ENCODE measurements at places on chromosomes 16 and 17.

DNA sequence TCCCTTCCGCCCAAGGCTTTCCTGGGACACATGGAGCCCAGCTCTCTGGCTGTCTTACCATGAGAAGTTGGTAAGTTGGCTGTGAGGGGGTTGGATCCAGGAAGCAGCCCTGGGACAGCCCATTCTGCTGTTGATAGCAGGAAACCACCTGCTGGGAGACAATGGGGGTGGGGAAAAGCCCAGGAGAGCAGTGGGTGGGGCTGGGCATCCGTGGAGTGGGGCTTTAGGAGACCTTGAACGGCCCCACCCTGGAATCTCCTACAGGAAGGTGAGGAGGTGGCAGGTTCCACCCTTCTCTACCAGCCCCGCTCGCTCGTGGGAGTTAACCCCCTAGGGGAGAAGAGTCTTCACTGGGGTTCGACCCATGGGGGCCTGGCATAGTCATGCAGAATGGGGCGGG lies 5.8 kb downstream of the TMEM92 start:
- no peak for DNase-seq

GRCh38 chr16:66188917-66189725 lies 177.4 kb upstream of the CDH5 start:
- DNase-seq: no peak

DNA sequence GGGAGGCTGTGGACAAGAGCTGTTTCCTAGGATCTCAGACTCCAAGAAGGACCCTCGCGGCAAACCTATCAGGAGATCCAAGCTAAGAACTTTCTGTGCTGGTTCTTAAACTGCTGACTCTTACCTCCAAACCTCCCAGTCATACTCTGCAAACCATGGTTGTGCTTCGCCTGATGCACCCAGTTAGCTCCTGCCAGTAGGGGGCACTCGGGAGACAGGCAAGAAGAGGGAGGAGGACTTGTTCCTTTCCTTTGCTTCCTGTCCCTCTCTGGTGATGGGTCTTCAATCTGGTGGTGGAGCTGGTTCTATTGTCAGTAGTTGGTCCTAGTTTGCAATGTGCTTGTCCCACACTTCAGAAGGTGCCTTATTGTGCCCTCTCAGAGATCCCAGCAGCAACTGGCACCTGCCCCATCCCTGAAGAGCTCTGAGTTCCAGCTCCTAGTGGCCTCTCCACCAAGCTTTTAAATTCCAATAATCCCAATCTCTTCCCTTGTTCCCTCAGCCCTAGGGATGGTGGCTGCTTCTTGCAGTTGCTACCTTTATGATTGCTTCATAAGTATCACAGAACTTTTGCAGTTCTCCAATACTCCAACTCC lies 113.5 kb upstream of the RPL38 start:
- peak; percentile 4 for DNase-seq

DNA sequence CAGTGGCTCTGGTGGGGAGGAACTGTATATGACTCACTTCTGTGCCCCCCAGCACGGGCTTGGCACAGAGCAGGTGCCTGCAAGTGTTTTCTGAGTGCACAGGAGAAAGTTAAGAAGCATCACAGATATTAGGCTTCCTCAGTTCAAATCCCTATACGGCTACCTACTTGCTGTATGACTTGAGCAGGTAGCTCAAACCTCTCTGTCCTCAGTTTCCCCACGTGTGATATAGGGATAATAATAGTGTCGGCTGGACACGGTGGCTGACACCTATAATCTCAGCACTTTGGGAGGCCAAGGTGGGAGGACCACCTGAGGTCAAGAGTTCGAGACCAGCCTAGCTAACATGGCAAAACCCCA lies 95.7 kb downstream of the C16orf78 start:
- no peak for DNase-seq

DNA sequence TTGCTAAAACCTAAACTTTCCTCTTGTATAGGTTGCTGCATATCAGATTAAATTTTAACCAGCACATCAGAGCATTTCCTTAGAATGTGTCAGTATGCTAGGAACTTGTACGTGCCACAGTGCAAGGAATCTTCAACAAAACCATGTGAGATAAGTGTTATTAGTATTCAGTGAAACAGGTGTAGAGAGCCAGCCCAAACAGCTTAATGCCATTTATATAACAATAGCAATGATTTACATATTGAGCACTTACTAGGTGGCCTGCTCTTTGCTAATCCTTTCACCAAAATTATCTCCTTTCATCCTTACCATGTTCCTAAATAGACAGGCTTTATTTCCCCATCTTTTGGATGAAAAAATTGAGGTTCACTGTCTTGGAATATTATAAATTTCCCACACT lies 485.7 kb downstream of the HS3ST4 start:
- no peak for DNase-seq

GRCh38 chr17:44828919-44829522 lies 1.1 kb downstream of the GJC1 start:
- no peak for DNase-seq

DNA sequence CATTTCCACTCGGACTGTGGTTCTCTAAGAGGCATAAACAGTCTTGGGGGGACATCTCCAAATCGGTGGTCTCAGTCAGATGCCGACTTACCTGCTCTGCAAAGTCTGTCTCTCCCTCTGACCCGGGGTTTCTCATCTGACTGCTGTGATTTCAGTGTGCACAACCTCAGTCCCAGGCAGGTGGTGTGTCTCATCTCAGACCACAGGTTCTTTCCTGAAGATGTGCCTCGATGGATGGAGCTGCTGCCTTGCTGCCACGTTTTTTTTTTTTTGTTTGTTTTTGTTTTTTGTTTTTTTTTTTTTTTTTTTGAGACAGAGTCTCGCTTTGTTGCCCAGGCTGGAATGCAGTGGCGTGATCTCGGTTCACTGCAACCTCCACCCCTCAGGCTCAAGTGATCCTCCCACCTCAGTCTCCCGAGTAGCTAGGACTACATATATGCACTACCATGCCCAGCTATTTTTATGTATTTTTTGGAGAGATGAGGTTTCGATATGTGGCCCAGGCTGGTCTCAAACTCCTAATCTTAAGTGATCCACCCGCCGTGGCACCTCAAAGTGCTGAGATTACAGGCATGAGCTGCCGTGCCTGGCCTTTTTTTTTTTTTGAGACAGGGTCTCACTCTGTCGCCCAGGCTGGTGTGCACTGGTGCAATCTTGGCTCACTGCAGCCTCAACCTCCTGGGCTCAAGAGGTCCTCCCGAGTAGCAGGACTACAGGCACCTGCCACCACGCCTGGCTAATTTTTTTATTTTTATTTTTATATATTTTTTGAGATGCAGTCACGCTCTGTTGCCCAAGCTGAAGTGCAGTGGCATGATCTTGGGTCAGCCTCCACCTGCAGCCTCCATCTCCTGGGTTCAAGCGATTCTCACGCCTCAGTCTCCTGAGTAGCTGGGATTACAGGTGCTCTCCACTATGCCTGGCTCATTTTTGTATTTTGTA lies 15.4 kb downstream of the SPIRE2 start:
- no peak for DNase-seq

- DNase-seq: no peak
These were observed 90.6 kb upstream of the HLF start for GRCh38 chr17:55174133-55174532.

- no peak for DNase-seq
These were observed 17.0 kb upstream of the RAB11FIP4 start for GRCh38 chr17:31374503-31374902.

- DNase-seq: no peak
These were observed 220.0 kb upstream of the CHMP6 start for GRCh38 chr17:80771612-80772005.

- no peak for DNase-seq
These were observed 1.1 kb downstream of the C1QBP start for GRCh38 chr17:5437721-5438317.

GRCh38 chr16:5560084-5560483 lies 462.5 kb upstream of the EEF2KMT start:
- DNase-seq: no peak

DNA sequence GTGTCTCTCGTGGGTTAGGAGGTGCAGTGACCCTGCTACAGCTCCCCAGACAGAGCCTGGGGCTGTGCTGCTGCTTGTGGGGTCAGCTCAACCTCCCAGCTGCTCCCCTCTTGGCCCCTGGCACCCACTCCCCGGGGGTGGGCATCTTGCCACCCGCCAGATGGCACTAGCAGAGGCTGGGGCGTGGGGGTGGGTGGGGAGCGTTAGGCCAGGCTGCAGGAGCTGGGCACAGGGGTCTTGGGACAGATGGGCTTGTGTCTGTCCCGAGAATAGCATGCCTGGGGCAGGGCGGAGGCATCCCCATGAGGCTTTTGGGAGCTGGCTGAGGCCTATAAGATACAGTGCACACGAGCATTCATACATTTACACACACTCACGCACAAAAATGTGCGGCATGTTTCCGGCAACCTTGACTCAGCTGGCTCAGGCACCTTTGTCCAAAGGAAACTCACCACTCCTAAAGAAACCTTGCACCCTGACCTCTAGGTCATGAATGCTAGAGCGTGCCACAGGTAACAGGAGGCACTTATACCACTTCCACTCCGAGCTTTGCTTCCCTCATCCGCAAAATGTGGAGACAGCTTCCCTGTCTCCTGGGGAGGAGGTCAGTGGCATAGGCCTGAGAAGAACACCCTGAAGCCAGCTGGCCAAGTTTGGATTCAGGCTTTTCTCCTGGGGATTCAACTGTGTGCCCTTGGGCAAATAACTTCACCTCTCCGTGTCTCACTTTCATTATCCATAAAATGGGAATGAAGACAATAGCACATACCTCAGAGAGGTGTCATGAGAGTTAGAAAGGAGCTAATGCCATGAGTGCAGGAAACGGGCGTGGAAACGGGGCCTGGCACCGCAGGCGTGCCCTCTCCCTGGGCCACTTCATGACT lies 78.9 kb upstream of the LHX1 start:
- DNase-seq: no peak

GRCh38 chr16:86375851-86376250 lies 134.5 kb upstream of the FOXF1 start:
- no peak for DNase-seq

DNA sequence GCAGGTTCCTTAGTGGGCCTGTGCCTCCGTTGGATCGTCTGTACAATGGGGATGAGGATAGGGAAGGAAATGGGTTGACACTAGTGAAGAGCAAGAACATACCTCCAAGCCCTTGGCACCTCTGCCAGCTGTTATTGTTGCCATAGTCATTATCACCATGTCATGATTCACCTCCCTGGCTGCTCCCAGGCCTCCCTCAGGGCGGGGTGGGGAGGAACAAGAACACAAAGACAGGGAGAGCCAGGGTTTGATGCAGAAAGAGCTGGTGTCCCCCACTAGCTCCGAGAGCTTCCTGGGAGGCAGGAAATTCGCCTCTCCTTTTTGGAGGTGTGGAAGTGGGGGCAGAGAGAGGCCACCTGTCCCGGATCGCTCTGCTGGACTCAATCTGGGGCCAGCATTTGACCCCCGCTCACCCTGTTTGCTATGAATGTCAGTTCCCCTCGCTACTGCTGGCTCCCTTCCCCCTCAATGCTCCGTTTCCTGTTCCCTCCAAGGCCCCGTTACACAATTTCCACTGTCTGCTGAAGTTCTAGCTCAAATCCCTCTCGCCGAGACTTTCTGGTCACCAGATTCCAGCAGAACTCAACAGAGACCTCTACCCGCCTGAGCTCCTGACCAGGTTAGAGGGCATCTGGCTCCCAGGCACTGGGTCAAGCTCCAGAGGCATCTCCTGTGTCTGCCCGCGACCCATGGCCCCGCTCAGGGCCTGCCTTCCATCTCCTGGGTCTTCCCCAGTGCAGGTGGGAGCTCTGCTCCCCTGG lies 9.1 kb downstream of the TIMP2 start:
- no peak for DNase-seq

- DNase-seq: no peak
These were observed 187.7 kb downstream of the LGALS9B start for GRCh38 chr17:20279631-20280030.

- no peak for DNase-seq
These were observed 517.0 kb downstream of the KIF2B start for GRCh38 chr17:54339731-54340130.

- DNase-seq: no peak
These were observed 56.5 kb downstream of the PIGL start for GRCh38 chr17:16273499-16273898.

- no peak for DNase-seq
These were observed 773 bp upstream of the NETO2 start for GRCh38 chr16:47144559-47144877.

GRCh38 chr17:20180661-20181060 lies 171.5 kb downstream of the SPECC1 start:
- no peak for DNase-seq

Data from stimulated activated CD8-positive, alpha-beta memory T cell treated with anti-CD3 and anti-CD28 coated beads, Interleukin-12 subunit alpha, Interleukin-12 subunit beta, amount 100 ng/mL, for 1 hour (primary cell).